ENCODE measurements at places on chromosomes 2 and 18. TPM values are rescaled to one million over a fixed set of nuclear protein-coding genes. Genes with fewer than 3 reads are reported as not detected.

The UGT1A4 gene
- total RNA-seq = not detected

The C1GALT1C1L gene
- total RNA-seq = 1.2 TPM

- no peak for DNase-seq
Observed at GRCh38 chr2:76851000-76851399, 671.2 kb downstream of the LRRTM4 start.

GRCh38 chr2:177201919-177202346 lies 10.7 kb upstream of the HNRNPA3 start:
- no peak for DNase-seq

The RIT2 gene
- total RNA-seq = not detected

The CCDC121 gene
- total RNA-seq = 1.1 TPM

The PNPT1 gene
- total RNA-seq = 22.8 TPM

DNA sequence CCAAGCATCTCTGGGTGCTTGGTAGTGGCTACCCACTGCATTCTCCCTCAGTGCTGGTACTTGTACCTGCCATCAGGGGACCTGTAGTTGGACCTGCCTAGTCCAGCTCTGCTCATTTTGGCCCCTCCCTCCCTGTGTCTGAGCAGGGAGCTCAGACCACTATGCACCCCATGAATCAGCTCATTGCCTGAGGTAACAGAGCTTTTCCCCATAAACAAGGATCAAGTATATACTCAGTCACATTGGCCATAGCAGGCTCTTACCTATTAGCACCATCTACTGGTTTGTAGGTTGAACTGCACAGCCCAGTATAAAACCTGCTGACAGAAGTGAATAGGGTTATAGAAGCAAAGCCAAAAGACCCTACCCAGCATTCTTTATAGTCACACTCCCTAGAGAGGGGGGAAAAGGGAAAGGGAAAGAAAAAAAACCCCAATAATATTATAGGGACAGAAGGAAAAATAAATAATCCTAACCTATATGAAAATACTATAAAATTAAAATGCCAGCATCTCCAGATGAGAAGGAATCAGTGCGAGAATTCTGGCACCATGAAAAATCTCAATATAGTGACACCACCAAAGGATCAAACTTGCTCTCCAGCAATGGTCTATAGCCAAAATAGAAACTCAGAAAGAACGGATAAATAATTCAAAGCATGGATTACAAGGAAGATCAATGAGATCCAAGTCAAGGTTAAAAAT lies 6.9 kb upstream of the FLACC1 start:
- DNase-seq = peak; percentile 82

- DNase-seq = no peak
Observed at GRCh38 chr2:231362555-231363184, 32.8 kb upstream of the B3GNT7 start.

- no peak for DNase-seq
Observed at GRCh38 chr2:234816491-234816890, 135.3 kb upstream of the SH3BP4 start.

The SPR gene
- 17.0 TPM for total RNA-seq

GRCh38 chr2:111101592-111101991 lies 19.1 kb upstream of the BCL2L11 start:
- DNase-seq = no peak

The SERPINB5 gene
- not detected for total RNA-seq

DNA sequence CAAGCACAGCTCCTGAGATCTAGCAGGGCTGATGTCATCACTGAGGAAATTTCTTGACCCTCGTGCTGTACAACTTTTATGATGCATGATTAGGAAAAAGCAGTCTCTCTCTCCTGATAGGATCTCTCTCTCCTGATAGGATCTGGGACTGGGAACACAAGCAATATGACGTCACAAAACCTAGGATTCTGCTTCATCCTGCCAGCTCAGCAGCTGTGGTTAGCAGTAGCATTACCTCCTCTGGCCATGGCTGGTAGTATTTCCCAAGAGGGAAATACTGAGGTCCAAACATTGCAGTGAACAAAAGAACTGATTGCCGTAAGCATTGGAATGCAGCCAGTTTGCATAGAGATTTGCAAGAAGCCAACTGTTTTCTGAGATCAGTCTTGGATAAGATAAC lies 521.2 kb upstream of the POU3F3 start:
- no peak for DNase-seq

The LRPPRC gene
- total RNA-seq = 58.6 TPM

The STPG4 gene
- 0.72 TPM for total RNA-seq

The MC4R gene
- total RNA-seq = not detected

- DNase-seq = no peak
Observed at GRCh38 chr2:177679611-177680605, 287.3 kb downstream of the AGPS start.

- DNase-seq = no peak
Observed at GRCh38 chr18:23871410-23871809, 143.1 kb upstream of the TTC39C start.

DNA sequence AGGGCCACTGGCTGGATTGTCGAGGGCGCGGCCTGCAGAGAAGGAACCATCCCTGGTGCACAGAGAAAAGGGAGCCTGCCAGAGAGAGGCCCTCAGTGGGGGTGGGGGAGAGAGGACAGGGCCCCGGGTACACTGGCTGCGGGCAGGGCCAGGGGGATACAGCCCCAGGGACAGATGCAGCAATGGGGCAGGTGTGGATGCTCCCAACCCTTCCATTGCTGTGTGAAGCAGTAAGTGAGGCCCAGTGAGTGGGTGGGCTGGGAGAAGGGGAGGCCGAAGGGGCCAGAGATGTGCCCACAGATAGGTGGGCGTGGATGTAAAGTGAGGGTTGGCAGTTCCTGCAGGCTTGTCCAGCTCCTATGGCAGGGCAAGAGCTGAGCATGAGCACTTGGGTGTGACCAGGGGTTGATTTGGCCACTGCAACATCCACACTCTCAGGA lies 7.4 kb downstream of the AGXT start:
- DNase-seq = peak; percentile 74

GRCh38 chr2:3102922-3103569 lies 274.6 kb downstream of the EIPR1 start:
- no peak for DNase-seq

The CABYR gene
- total RNA-seq = 4.0 TPM

DNA sequence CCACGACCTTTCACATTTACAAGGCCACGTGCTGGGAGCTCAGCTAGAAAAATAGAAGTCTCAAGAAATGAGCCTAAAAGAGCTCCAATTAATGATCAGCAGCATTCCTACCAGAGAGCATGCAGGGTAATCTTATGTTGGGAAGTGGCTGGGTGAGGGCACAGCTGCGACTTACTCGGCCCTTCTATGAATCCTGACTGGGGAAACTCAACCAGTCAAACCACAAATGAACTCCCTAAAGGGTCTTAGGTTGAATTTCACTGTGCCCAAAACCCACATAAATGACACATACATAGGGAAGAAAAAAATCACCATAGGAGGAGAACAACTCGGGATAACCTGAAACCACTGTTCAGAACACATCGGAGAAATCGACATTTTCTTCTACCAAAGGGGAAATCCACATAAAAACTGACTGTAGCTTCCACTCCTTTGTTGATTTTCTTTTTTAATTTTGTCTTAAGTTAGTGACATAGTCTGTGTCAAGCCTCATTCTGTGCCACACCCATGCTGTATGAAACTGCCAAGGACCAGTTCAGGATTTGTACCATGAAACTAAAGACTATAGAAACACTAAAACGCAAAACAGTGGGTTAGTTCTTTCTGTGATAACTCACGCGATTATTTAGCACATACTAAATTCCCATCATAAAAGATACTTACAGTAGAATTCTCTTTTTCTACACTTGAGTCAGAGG lies 54.7 kb downstream of the UXS1 start:
- DNase-seq = no peak

DNA sequence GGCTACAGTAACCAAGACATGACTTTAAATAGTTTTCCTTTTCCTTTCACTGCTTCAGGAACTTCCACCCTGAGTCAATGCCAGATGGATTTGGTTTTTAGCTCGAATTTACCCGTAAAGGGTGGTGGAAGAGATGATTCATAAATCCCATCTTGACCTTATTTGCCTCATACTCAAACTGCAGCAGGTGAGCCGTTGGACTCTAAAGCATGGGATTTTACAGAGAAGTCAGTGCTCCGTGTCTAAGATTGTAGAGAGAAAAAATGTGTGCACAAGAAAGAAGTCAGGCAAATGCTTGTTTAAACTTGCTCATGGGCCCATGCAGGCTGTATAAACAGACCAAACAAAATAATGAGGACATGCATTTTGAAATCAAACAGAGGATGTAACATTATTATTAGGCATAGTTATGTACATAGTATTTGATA lies 369.7 kb upstream of the TRIB2 start:
- no peak for DNase-seq

GRCh38 chr2:178870703-178871102 lies 63.5 kb upstream of the TTN start:
- DNase-seq = peak; percentile 4

- no peak for DNase-seq
Observed at GRCh38 chr18:1394426-1394825, 489.8 kb downstream of the ADCYAP1 start.

The GCG gene
- total RNA-seq = not detected

Measured in osteoblast (primary cell).